ENCODE measurements at places on chromosomes 2 and 18. TPM values are rescaled to one million over a fixed set of nuclear protein-coding genes. Genes with fewer than 3 reads are reported as not detected.

CYRIA gene
- total RNA-seq: 1.2 TPM

C18orf54 gene
- 5.5 TPM for total RNA-seq

RSAD2 gene
- total RNA-seq: 0.09 TPM

NDC80 gene
- 29.6 TPM for total RNA-seq

CCDC88A gene
- 60.8 TPM for total RNA-seq

FTCDNL1 gene
- total RNA-seq: 2.5 TPM

ALK gene
- not detected for total RNA-seq

PTPRN gene
- not detected for total RNA-seq

UGT1A5 gene
- total RNA-seq: not detected

PRKAG3 gene
- total RNA-seq: not detected

RELCH gene
- total RNA-seq: 20.7 TPM

DSG4 gene
- total RNA-seq: not detected

ASAP2 gene
- 80.8 TPM for total RNA-seq

LYG2 gene
- total RNA-seq: not detected

CIB4 gene
- total RNA-seq: not detected

SLC8A1 gene
- 1.7 TPM for total RNA-seq

SMYD1 gene
- not detected for total RNA-seq

VAMP5 gene
- 3.0 TPM for total RNA-seq

GALNT5 gene
- not detected for total RNA-seq

TM4SF20 gene
- not detected for total RNA-seq

ATP6V1C2 gene
- total RNA-seq: 0.19 TPM

CPLX4 gene
- not detected for total RNA-seq

AGXT gene
- total RNA-seq: not detected

FSHR gene
- not detected for total RNA-seq

DUSP19 gene
- 1.0 TPM for total RNA-seq

COL4A4 gene
- 0.25 TPM for total RNA-seq

PLEKHB2 gene
- total RNA-seq: 78.1 TPM

CDK5R2 gene
- total RNA-seq: not detected

LRRTM1 gene
- total RNA-seq: not detected

All from MCF 10A (cell line).